ENCODE measurements at places on chromosomes 3 and 15.
A peak's percentile ranks its signal among the peaks of the same experiment; 100 is the strongest.

DNA sequence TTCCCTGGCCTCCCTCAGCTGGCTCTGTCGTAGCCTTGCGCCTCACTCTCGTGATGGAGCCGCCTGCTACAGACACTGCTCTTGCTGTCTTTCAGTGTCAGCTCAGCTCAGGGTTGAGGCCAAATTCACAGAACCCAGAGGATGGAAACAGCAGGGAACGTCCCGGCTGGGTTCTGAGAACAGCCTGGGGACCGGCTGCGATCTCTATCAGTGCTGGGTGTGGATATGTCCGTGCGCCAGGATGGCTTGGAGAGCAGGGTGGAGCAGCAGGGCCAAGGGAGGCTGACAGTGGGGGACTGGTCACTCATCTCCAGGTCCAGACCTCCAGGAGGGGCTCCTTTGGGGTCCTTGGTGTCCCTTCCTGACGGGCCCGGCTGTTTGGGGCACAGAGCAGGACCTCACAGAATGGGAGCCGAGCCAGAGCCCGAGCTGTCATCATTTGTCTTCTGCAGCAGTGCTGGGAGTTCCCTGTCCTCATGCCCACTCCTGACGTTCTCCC, 18.4 kb downstream of the KLF15 start:
- no peak for DNase-seq

GRCh38 chr3:30526031-30526430, 80.4 kb upstream of the TGFBR2 start:
- DNase-seq, result no peak

- DNase-seq, result no peak
Observed at GRCh38 chr3:139427283-139428060, 38.0 kb upstream of the COPB2 start.

GRCh38 chr3:70180664-70181063, 131.8 kb downstream of the MDFIC2 start:
- DNase-seq, result no peak

GRCh38 chr3:126024049-126024854, 55.3 kb downstream of the ROPN1B start:
- no peak for DNase-seq

GRCh38 chr3:123783811-123784210, 100.3 kb downstream of the MYLK start:
- DNase-seq, result no peak

DNA sequence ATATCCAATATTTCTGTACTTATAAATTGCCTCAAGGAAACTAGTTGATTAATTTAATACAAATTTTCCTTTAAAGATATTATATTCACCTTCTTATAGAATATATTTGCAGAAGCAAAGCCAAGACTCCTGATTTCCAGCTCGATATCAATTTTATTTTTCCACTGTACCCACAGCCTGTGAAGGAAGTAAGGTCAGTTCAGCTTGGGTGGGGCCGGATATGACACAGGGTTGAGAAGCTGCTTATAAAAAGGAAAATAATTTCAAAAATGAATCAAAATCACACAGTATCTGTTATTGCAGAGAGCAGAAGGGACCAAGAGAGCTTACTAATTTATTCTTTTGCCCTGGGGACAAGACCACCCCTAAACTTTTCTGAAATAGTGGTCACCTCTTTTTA, 491.4 kb downstream of the TUSC7 start:
- DNase-seq, result no peak

DNA sequence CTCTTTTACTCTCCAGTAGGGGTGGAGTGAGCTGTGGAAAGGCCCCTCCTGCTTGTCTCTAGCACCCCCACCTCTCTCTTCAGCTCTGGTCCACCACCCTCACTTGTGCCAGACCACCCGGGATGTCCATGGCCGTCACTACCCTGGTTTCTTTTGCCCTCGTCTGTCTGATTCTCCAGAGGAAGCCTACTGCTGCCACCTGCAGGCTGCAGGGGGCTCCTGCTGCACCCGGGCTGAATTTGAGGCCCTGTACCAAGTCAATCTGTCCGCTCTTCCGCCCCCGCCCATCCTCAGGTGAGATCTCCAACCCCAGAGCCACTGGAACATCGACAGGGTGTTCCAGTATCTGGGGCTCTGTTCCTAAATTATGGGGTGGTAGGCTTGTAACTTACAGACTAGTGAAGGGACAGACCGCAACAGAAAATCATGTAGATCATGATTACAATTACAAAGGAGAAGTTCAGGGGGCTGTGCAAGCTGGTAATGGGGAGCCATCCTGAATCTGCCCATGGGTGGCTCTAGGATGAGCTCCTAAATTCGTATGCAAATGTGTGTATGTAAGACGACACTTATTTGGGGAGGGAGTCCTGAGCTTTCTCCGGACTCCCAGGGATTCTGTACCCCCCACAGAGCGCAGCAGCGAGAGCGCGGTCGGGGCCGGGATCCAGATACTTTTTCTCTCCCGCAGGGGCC, 683 bp upstream of the UNC45A start:
- peak; percentile 74 for DNase-seq

- no peak for DNase-seq
Observed at GRCh38 chr15:26011916-26012315, 148.8 kb upstream of the ATP10A start.

DNA sequence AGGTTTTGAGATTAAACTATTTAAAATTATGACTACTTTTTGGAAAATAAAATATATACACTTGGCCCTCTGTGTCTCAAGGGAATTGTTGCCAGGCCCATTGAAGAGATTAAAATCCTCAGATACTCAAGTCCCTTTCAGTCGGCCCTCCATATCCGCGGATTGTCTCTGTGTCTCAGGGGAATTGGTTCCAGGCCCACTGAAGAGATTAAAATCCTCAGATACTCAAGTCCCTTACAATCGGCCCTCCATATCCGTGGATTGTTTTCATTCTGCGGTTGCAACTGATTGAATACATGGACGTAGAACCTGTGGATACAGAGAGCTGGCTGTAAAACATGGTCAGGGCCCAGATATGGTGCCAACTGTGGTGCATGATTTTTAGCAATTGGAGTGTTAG, 15.7 kb upstream of the LRCH3 start:
- DNase-seq, result no peak

DNA sequence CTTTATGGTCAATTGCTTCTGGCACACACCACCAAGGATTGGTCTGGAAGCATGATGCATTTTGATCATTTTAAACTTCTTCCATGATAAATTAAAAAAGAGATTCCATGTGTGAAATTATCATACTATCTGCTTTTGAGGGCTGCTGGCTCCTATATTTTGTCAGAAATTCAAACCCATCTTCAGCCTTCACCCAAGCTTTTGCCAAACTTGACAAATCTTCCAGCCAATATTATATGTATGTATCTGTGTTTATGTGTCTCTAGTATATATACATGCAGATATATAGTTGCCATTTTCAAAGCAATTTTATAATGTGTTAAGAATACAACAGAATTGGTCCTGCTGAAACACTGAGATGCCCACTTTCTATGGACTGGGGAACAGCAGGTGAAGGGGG, 275.7 kb downstream of the AGBL1 start:
- no peak for DNase-seq

GRCh38 chr15:51755790-51756189, 4.4 kb downstream of the TMOD2 start:
- DNase-seq, result no peak

- no peak for DNase-seq
Observed at GRCh38 chr3:28150465-28151206, 90.8 kb upstream of the CMC1 start.

DNA sequence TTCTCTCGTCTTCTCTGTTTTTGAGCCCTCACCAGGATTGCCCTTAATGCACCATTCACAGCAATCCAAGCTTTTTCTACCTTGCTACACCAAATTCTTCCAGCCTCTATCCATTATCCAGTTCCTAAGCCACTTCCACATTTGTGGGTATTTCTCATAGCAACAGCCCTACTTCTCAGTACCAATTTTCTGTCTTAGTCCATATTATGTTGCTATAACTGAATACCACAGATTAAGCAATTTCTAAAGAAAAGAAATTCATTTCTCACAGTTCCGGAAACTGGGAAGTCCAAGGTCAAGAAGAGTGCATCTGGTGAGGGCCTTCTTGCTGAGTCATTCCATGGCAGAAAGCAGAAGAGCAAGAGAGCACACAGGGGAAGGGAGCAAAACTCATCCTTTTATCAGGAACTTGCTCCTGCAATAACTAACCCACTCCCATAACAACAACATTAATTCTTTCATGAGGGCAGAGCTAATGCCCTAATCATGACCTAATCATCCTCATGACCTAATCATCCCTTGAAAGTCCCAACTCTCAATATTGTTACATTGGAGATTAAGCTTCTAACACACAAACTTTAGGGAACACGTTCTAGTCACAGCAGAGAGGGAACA, 9.7 kb upstream of the EIF1B start:
- no peak for DNase-seq

- no peak for DNase-seq
Observed at GRCh38 chr3:11476735-11477144, 167.0 kb downstream of the VGLL4 start.

- no peak for DNase-seq
Observed at GRCh38 chr15:73660455-73660854, 23.7 kb upstream of the CD276 start.

- DNase-seq, result no peak
Observed at GRCh38 chr15:71272932-71273331, 157.7 kb downstream of the THSD4 start.

DNA sequence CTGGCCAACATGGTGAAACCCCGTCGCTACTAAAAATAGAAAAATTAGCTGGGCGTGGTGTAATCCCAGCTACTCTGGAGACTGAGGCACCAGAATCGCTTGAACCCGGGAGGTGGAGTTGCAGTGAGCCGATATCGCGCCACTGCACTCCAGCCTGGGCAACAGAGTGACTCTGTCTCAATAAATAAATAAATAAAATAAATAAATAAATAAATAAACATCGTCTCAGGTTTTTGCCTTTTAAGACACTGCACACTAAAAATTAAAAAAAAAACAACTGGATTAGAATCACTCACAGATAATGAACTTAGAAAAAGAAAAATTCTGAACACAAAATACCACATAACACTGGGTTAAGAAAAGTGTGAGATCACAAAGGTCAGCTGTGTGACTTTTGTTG, 2.4 kb downstream of the ZBTB11 start:
- no peak for DNase-seq

- no peak for DNase-seq
Observed at GRCh38 chr3:9251055-9251786, 1.8 kb upstream of the SRGAP3 start.

GRCh38 chr3:151596940-151597339, 136.1 kb upstream of the IGSF10 start:
- no peak for DNase-seq

- no peak for DNase-seq
Observed at GRCh38 chr3:65569129-65569528, 469.6 kb downstream of the MAGI1 start.

- no peak for DNase-seq
Observed at GRCh38 chr3:73009750-73010149, 13.1 kb downstream of the PPP4R2 start.

DNA sequence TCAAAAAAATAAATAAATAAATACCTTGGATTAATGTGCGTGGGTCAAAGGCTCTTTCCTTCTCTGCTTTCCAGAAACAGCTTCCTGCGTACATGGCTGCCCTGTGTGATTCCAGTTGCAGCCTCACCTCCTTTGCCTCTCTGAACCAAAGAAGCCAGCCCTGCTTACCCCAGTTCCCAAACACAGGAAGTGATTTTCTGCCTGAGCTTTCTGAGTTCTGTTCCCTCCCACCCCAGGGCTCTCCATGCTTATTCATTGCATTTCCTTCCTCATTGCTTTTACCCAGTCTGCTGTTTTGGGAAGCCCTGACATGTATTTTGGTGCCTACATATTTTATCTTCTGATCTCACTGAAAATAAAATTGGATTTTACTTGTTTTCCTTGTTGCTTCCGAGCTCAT, 15.4 kb downstream of the ZSCAN2 start:
- no peak for DNase-seq

- DNase-seq, result no peak
Observed at GRCh38 chr3:101989578-101990200, 140.4 kb downstream of the NFKBIZ start.

- DNase-seq, result no peak
Observed at GRCh38 chr15:62087671-62088352, 21.0 kb downstream of the C2CD4A start.

GRCh38 chr3:63585927-63586326, 66.5 kb upstream of the SNTN start:
- no peak for DNase-seq

DNA sequence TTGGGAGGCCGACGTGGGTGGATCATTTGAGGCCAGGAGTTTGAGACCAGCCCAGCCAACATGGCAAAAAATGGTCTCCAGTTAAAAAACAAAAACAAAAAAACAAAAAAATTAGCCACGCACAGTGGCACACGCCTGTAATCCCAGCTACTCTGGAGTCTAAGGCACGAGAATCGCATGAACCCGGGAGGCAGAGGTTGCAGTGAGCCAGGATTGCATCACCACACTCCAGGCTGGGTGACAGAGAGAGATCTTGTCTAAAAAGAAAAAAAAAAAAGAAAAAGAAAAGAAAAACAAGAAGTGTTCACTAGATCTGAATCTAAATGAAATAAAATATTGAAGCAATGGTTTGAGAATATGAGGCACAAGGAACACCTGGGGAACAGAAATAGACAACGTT, 36.7 kb downstream of the SLC9A9 start:
- DNase-seq, result no peak

DNA sequence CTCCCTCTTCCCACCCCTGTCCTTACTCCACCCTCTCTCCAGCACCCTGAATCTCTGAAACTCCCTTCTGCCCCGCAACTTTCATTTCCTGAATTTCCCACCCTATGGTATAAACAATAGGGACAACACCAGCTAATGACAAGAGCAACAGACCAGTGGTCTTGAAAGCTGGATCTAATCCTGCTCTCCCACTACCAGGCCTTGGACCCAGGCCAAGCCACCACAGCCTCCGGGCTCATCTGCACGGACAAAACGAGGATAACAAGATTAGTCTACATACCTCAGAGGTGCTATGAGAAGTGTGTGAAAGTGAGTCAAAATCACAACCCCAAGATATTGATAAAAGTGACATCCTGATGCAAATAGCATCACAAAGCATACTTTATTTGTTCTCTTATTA, 128.6 kb downstream of the ERC2 start:
- DNase-seq, result no peak

DNA sequence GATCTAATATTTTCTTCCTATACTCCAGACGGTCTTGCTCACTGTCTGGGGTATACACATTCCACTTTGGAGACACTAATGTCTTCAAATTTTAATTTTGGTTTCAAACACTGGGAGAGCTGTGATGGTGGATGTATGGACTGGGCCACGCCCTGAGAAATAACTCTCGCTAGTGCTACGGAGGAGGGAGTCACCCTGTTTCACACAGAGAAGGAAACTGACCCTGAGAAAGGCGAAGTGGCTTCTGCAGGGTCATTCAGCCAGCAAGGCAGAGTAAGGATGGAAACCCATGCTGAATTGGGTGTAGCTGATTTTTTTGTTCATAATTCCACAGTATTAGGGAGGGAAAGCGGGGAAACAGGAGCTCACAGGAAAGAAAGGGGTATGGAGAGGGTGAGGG, 8.6 kb upstream of the SKIC8 start:
- no peak for DNase-seq

DNA sequence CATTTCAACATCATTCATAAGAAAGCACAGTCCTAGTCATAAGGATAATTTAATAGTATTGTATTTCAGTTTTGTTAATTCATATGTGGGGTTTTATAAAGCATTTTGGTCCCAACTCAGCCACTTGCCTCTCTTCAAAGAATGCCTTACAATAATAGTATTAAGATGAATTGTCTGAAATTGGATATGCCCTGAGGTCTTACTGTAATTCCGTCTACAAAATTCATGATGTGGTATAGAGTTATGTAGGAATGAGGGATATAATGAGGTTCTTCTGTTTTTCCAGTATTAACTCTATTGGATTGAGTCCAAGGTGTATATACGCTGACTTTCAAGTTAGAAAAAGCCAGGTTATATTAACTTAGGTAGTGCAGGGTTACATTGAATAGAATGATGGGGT, 177.0 kb downstream of the GOLIM4 start:
- DNase-seq, result no peak
